Germinal center (tissue), 1 donor: ENCODE measurements at places on chromosomes 1 and 21.

DNA sequence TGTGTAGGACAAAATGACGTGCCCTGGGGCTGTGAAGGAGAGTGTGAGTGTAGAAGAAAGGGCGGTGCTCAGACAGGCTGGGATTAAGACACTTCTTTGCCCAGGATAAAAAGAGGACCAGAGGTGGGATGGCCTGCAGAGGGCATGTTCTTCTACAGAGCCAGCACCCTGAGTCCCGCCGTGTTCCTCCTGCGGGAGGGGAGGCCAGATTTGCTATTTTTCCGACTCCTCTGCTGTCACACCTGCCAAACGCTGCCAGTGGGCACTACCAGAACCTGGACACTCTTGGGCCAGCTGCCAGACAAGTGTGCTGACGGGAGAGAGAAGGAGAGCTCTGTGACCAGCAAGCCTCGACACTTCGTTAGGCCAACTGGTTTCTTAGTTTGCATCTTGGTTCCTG is 206.4 kb downstream of the PLD5 start:
- no peak for DNase-seq

- no peak for DNase-seq
These were observed 638.5 kb upstream of the CAMK1G start for GRCh38 chr1:208944981-208945451.

GRCh38 chr21:43287111-43287760 is 118.4 kb downstream of the CRYAA start:
- no peak for DNase-seq

DNA sequence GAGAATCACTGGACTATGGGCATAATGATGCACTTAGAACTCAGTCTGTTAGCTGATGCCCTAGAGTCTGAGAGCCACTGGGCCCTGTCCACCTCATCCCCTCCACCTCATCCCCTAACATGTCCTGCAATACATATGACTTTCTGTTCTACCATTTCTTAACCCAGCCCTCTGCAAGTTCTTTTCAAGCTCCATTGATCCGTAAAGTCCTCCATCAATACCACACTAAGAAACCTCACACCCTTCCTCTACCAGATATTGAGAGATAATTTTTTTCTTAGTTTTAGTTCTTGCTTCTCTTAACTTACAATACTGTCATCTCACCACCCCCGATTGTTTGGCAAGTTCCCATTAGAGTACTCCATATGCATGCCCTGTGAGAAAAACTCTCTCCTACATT is 22.1 kb downstream of the FCRL4 start:
- no peak for DNase-seq

DNA sequence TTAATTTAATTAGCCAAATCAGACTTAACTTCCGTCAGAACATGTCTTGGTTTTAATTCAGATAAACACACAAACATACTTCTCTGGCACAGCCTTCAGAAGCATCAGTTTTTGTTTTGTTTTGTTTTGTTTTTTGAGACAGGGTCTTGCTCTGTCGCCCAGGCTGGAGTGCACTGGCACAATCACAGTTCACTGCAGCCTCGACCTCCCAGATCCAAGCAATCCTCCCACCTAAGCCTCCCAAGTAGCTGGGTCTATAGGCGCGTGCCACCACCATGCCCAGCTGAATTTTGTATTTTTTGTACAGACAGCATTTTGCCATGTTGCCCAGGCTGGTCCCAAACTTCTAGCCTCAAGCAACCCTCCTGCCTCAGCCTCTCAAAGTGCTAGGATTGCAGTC is 34.7 kb downstream of the MDM4 start:
- DNase-seq = no peak

- DNase-seq = no peak
These were observed 107.1 kb upstream of the ERRFI1 start for GRCh38 chr1:8133190-8133589.

DNA sequence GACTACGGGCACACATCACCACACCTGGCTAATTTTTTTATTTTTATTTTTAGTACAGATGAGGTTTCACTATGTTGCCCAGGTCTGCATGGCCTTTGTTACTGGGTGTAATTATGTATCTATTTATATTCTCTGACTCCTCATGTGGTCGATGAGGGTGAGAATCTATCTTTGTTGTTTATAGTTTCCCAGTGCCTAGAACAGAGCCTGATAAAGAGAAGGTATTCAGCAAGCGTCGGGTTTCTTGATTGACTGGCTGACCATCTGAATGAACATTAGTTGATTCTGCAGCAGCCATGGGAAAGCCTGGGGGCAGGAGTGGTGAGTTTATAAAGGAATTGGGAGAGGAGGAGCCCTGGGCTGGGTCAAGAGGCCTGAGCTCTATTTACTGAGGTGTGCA is 28.5 kb downstream of the SERINC2 start:
- DNase-seq = no peak

DNA sequence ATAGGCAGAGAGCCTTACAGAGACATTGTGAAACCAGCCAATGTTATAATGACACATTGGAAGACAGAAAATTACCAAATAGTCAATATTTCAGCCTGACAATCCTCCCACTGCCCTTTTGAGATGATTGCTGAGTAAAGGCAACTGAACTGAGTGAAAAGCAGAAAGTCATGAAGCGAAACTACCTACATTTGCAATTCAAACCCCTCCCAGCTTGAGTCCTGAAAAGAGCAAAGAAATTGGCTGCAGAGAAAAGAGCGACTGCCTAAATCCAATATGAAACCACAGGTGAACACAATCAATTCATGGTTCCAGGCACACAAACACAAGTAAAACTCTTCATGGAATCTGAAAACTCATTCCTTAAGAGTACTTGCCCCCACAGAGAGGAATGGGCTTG is 143.4 kb upstream of the CHRM3 start:
- DNase-seq = no peak

DNA sequence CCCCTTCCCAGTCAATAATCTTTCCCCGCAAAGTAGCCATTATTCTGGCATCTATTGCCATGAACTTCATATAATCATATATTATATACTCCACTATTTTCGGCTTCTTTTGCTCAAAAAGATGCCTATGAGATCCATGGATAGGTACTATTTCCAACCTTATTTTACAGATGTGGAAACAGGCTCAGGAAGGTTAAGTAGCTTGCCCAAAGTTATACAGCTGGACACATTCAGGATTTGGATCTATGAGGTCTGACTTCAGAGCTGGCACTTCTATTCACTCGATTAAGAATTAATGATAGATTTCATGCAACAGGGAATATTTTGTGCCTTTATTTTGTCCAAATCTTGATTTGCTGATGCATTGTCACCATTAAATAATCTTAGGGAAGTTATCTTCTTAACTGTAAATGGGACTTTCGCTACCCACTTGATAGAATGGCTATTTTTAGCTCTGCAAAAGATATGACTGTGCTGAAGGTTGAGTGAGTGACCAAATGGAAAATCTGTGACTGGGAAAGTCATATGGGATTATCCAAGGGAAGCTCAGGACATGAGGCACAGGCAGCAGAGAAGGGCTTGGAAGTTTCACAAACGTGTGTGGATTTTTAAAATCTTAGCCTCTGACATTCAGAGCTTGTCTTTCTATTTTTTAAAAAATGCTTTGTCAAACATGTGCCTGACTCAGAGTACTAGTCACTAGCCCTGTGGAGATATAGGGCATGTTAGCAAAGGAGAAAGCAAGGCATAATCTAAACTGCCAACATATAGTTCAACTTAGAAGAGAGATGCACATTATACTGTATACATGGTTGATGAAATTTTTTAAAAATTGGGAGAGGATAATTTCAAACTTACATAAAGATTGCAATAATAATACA is 36.5 kb downstream of the GIPC2 start:
- DNase-seq = no peak

DNA sequence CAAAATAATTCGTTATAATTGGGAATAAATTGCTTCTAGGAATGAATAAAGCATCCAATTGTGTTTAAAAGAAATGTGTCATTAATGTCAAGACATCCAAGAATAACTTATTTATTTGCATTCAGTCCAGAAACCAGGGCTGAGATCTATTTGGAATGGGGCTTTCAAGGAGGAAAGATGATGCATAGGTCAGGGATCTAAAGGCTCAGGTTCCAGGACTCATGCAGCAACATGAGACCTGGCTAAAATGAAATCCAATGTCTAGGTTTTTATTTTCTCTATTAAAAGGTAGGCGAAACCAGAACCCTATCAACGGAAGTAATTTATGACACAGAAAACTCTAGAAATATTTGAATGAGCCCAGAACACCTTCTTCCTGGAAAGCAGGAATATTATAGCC is 376.8 kb downstream of the SEC16B start:
- no peak for DNase-seq

DNA sequence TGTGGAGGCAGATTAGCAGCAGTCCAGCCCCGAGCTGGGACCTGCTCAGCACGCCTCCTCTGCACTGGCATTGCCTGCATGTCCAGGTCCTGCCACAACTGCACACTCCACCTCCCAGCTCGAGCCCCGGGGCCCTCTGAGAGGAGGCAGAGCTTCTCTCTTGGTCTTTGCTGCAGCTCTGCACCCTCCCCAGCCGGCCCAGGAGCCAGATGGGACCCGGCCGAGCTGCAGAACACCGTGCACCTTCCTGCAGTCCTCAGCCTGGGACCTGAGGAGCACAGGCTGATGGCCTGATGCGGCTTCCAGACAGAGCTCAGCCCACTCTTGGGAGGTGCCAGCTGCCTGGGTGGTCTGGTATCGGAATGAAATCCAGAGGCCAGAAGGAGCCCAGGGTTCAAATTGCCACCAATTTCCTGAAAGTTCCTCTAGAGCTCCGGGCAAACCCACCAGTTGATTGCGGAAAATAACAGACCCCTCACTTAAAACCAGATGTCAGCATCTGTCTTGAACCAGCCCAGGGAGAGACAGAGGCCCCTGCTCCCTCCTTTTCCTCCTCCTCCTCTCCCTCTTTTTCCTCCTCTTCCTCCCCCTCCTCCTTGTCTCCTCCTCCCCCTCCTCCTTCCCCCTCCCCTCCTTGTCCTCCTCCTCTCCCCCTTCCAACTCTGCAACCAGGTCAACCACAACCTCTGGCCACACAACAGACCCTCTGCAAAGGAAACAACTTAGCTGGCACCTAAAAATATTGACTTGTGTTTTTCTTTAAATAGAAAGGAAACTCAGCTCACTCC is 10.6 kb upstream of the SPSB1 start:
- DNase-seq = no peak

GRCh38 chr1:235297579-235297978 is 30.4 kb downstream of the ARID4B start:
- DNase-seq = no peak

DNA sequence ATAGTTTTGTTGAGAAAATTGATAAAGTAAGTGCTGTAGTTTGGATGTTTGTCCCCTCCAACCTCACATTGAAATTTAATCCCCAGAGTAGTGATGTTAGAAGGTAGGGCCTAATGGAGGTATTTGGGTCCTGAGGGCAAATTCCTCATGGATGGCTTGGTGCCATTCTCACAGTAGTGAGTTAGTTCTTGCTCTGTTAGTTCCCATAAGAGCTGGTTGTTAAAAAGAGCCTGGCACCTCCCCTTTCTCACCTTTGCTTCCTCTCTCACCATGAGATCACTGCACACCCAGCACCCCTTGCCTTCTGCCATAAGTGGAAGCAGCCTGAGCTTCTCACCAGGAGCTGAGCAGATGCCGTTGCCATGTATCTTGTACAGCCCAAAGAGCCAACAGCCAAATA is 354.8 kb upstream of the NFIA start:
- no peak for DNase-seq

GRCh38 chr1:228736844-228737445 is 1.7 kb downstream of the RHOU start:
- no peak for DNase-seq

DNA sequence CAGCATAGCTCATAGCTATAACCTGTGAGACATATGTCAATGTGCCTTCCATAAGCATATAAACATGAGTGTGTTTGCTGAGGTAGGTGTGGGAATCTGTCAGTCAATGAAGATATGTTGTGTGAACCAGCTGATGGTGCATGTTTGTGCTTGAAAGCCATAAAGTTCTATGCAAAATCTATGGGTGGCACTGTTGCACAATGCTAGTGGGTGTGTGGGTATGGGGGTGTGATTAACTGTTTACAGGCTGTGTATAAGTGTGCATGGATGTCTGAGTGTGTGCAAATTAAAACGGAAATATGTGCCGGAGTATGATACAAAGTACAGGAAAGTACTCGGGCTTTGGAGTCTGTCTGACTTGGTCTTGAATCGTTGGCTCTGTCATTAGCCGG is 1.0 kb upstream of the ATP2B4 start:
- DNase-seq = peak; percentile 36

GRCh38 chr1:161299347-161299746 is 10.4 kb downstream of the MPZ start:
- DNase-seq = no peak

- no peak for DNase-seq
These were observed 35.3 kb downstream of the TMEM50B start for GRCh38 chr21:33444499-33444898.

- no peak for DNase-seq
These were observed 56.3 kb upstream of the HTR1D start for GRCh38 chr1:23273450-23274133.

GRCh38 chr1:168893359-168893801 is 164.4 kb upstream of the DPT start:
- no peak for DNase-seq

DNA sequence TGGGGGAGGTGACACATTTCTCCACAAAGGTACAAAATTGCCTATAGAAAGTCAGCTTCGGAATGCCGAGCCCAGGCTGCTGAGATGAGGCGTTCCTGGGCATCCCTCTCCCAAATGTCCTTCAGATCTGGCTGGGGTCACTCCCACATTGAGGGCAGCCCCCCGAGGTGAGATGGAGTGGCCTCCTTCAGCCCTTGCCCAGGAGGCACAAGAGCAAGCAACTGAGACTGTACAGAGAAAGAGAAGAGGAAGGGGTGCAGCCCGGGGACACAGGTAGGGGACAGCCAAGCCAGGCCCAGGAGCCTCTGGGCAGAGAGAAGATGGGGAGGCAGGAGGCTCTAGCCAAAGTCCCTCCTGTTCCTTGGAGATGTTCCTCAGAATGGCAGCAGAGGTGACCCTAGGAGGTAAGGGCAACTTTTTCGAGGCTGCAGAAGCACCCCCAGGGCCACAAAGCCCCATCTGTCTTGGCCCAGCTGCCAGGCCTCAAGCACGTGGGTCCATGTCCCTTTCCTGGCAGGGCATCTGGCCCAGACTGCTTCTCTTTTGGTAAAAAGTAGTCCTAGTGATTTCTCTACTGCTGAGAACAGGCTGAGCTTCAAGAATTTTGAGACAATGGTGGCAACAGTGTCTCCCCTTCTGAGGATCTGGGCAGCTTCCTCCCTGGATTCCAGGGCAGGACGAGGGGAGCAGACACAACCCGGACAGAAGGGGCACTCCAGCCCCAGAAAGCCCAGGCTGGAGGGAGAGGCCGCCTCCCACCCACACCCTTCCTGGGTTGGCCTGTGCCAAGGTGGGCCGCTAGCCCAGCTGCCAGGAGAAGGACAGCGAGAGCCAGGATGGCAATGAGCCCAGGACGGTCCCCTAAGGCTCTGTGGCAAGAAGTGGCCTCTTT is 68.0 kb downstream of the LRRN2 start:
- DNase-seq = no peak

- no peak for DNase-seq
These were observed 203.4 kb downstream of the CRB1 start for GRCh38 chr1:197471248-197471985.
